Activated CD4-positive, alpha-beta T cell treated with anti-CD3 and anti-CD28 coated beads, Interleukin-2, Interleukin-6, amounts not matched to agents 100 ng/mL and 50 ng/mL, durations not matched to agents 16 hours and 8 hours (primary cell): ENCODE measurements at places on chromosomes 16 and 17.

GRCh38 chr16:27965801-27966200 lies 97.7 kb downstream of the GSG1L start:
- no peak for DNase-seq

DNA sequence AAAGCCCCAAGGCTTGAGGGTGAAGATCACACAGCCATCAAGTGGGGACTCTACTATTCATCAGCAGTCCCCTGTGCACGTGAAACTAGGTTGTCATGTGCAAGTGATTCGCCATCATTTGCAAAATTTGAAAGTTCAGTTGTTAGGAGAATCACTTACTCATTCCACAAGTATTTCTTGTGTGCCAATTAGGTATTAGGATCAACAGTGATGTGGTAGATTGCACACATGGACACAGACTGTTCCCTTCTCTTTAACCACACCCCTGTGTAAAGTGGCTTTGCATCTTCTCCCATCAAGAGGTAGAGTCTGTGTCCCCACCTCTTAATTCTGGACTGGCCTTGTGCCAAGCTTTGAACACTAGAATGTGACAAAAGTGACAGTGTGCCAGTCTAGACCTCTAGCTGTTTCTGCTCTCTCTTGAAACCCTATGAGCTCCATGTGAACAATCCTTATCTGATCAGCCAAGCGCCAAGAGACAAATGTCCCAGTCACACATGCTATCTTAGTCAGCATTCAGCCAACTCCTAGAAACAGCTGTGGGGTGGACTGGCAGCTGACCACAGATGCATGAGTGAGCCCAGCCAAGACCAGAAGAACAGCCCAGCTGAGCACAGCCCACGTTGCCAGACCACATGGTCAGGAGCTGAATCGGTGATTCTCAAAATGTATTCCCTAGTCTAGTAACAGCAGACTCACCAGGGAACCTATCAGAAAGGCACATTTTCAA lies 31.5 kb upstream of the SHISA9 start:
- no peak for DNase-seq

DNA sequence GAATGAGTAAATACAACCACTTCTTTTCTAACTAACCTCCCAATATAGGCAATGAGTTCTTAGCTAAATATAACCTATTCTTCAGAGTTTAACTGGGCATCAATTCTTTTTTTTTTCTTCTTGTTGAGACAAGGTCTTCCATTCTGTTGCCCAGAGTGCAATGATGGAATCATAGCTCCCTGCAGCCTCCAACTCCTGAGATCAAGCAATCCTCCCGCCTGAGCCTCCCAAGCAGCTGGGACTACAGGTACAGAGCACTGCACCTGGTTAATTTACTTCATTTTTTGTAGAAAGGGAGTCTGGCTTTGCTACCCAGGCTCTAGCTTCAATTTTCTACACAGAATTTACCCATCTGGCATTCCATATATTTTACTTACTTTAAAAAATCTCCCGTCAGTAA lies 1.1 kb downstream of the METTL16 start:
- DNase-seq: no peak

GRCh38 chr16:58024486-58025350 lies 836 bp upstream of the MMP15 start:
- DNase-seq: peak; percentile 6

GRCh38 chr17:46212634-46213435 lies 19.6 kb upstream of the KANSL1 start:
- peak; percentile 69 for DNase-seq

DNA sequence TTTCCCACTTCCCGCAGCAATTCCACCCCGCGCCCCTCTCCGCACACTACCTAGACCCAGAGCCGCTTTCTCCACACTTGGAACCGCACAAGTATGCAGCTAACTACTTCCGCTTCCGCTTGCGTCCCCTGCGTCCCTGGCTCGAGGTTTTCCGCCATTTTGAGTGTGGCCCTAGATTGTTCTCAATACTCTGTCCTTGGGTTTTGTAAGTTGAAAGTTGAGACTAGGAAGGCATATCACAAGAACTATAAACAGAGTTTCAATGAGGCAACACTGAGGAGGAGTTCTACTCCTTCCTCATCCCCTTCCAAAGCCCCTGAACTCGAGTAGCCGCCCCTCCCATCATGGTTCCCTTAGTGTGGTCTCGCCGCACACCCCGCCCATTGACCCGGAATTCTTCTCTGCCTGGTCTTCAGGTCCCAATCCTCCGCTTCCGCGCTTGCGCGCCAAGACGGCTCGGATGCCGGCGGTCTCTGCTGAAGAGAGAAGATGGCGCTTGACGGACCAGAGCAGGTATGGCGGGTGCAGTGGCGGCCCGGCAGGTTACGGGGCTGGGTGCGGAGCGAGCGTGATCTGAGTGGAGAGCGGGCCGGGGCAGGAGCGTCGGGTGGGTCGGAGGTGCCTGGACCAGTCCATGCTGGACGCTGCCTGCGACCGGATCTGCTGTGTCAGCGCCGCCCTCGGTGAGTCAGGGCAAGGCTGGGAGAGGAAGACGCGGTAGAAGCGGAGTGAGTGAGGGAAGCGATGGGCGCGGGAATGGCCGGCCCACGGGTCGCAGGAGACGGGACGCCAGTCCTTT lies at the start of the genes FTSJ3 and PSMC5:
Gene FTSJ3 (minus strand): TSS at position 662 of the 799 bp plus-strand sequence. CDS start 761 bp downstream, outside the sequence.
Gene PSMC5 (plus strand): TSS at position 430 of the 799 bp plus-strand sequence. CDS start 60 bp downstream, at position 490.
- peak; percentile 97 for DNase-seq

GRCh38 chr16:57264381-57264780 lies 19.3 kb downstream of the ARL2BP start:
- no peak for DNase-seq

GRCh38 chr16:27195076-27195741 lies 8.1 kb upstream of the KDM8 start:
- no peak for DNase-seq
